ENCODE measurements at places on chromosomes 5 and 9.
A peak's percentile ranks its signal among the peaks of the same experiment; 100 is the strongest.

DNA sequence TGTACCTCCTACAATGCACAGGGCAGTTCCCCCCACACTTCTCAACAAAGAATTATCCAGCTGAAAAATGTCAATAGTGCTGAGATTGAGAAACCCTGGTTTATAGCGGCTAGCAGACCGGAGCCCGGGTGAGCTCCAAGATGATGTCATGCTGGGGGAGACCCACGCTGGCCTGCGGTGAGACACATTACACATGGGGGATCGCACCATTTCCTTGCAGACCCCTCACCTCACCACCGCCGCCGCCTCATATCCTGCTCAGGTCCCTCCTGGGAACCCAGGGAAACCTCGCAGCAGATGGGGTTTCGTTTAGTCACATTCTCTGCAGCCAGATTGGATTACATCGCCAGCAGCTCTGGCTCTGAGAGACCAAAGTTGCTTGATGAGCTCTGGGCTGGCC, 14.7 kb upstream of the TNC start:
- no peak for DNase-seq

- DNase-seq: no peak
Measured at GRCh38 chr9:30534455-30534854, 1850.0 kb upstream of the ACO1 start.

GRCh38 chr9:6575324-6576034, 70.0 kb downstream of the GLDC start:
- DNase-seq: no peak

- DNase-seq: no peak
Measured at GRCh38 chr9:127873886-127874285, 3.6 kb downstream of the AK1 start.

DNA sequence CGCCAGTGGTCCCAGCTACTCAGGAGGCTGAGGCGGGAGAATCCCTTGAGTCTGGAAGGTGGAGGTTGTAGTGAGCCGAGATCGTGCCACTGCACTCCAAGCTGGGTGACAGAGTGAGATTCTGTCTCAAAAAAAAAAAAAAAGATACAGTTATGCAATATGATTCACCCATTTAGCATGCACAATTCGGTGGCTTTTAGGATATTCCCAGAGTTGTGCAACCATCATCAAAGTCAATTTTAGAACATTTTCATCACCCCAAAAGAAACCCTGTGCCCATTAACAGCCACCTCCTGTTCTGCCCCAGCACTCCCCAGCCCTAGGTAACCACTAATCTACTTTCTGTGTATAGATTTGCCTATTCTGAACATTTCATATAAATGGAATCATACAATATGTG, 4.3 kb upstream of the DHFR start:
- DNase-seq: no peak

DNA sequence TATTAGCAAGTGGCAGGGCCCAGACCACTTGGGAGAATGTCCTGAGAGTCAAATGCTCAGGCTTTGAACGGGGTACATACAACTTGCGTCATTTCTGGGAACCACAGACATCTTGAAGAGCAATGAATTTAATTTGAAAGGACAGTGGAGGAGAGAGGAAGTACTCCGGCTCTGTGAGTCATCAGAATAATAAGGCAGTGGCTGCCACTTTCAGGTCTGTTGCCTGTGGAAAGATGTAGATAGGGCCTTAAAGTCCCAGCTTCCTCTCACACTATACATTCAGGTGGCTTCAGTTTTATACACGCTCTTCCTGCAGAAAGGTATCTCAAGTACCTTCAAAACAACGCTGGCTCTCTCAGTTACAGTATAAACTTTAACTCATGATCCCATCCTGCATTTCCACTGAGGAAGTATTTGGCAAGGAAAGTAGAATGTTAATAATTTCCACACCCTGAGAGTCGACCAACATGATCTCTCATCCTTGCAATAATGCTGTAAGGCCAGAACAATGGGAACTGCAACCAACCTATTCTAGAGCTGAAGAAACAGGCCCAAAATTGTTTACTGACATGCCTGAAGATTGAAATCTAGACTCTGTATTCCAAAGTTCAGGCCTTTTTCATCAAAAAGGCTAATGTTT, 6.8 kb upstream of the PRUNE2 start:
- peak; percentile 58 for DNase-seq

GRCh38 chr5:148343046-148343407, 7.7 kb downstream of the SPINK9 start:
- no peak for DNase-seq

GRCh38 chr5:135009736-135010501, 24.1 kb downstream of the PITX1 start:
- no peak for DNase-seq

- no peak for DNase-seq
Measured at GRCh38 chr9:133581011-133581410, 28.2 kb downstream of the FAM163B start.

GRCh38 chr5:112784726-112785125, 47.0 kb downstream of the APC start:
- DNase-seq: no peak

Measured in DMS153 (cell line).